ENCODE measurements at places on chromosomes 3 and 15.

GRCh38 chr3:150521463-150521862 lies 24.8 kb downstream of the SERP1 start:
- no peak for DNase-seq

DNA sequence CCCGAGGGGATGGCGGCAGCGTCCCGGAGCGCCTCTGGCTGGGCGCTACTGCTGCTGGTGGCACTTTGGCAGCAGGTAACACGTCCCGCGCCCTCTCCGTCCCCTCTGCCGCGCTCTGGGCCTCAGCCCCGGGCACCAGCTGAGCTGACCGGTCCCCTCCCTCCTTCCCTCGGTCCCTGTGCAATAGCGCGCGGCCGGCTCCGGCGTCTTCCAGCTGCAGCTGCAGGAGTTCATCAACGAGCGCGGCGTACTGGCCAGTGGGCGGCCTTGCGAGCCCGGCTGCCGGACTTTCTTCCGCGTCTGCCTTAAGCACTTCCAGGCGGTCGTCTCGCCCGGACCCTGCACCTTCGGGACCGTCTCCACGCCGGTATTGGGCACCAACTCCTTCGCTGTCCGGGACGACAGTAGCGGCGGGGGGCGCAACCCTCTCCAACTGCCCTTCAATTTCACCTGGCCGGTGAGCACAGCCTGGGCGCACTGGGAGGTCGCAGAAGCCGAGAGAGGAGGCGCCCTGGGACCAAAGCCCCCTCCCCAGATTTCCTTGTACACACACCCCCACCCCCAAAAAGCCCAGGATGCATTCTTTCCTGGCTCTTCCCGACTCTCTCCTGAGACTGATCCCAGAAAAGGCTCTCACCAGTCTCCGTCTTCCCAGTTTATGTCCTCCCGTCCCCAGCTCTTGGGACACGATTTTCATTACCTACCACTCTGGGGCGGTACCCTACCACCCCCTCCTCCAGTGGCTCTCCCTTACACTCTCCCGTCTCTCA lies 705 bp downstream of the DLL4 start:
- DNase-seq = peak; percentile 48

DNA sequence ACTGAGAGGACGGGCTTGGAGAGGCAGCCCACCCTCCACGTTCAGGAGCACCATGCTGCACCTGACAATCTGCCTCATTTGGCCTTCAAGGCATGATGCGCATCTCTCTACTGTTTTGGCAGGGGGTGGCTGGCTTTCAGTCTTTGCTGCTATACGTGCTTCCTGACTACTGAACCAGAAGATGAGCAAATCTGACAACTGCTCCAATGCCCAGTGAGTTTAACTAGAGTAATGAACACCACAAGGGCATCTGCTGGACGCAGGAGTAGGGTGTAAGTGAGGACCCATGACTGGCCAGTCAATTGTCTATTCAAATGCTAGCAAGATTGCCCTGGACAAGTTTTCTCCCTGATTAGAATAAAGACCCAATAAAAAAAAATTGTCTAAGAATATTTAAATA lies 335.7 kb downstream of the MAGI1 start:
- DNase-seq = no peak

DNA sequence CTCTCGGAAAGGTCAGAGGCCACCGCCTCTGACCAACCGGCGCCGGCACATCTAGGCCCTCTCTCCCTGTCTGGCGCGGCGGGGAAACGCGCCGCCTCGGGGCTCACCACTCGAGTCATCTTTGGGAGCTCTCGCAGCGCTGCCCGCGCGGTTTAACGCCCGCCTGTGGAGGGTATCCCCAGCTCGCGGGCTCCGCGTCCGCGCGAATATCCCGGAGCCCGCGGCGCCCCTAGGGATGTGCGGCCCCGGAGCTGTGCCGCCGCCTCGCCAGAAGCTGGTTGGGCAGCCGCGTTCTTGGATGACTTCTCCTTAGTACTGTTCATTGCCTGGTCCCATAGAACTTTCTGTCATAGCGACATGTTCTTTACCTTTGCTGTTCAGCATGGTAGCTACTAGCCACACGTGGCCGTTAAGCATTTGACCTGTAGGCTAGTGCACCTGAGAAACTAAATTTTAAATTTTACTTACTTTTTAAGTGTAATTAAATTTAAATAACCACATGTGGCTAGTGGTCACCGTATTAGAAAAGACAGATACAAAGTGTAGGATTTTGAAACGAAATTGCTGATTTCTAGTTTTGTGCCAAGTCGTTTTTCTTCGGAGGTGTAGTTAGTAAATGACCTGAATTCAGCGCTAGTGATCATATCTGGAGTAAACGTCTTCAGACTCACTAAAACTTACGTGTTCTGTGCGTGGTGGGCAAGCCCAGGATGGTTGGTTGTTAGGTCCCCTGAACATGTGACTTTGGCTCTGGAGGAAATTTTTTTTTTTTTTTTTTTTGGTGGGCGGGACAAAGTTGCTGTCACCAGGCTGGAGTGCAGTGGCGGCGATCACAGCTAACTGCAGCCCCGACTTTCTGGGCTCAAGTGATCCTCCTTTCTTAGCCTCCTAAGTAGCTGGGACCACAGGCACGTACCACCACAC lies 835 bp downstream of the ARIH2 start:
- peak; percentile 95 for DNase-seq

- DNase-seq = no peak
Measured at GRCh38 chr3:16112910-16113504, 61.5 kb upstream of the GALNT15 start.

DNA sequence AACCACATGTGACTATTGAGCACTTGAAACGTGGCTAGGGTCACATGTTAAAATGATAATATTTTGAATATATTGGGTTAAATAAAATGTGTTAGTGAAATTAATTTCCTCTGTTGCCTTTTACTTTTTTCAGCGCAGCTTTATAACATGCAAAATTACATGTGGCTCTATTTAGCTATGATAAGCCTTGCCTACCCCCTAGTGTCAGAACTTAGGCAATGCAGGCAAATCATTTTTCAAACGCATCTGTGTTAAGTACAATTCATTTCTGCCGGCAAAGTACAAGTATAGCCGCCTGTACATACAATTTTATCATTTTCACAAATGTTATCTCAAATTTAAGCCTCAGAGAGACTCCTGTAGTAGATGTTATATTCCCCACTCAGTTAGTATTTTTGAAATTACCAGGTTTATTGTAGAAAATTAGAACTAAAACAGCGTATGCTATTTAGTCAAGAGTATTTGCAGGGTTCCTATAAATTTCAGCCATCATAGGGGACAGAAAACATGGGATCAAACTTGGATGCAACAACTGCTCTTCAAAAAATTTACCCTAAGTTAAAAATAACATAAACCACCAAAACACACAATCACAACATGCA lies 56.1 kb downstream of the TAFA4 start:
- DNase-seq = peak; percentile 85

Data from hematopoietic multipotent progenitor cell treated with erythropoietin and hydrocortisone succinate and interleukin-3 and kit ligand, for 4 days (in vitro differentiated cells).